ENCODE measurements at places on chromosomes 4 and X.

DNA sequence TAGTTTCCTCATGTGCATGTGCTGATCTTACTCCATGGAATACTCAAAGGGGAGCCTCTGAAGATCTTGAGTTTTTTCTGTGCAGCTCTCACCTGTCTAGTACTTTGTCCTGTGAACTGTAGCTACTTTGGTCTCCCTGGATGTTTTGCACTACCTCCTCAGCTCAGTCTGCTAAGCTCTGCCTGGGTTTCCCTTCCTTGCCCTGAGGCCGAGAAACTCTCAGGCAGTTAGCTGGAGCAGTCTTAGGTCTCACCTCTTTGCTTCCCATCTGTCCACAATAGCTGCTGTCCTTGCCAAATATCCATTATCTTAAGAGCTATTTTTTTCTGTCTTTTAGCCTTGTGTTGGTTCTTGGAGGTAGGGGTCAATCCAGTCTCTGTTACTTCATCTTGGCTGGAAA, 11.6 kb downstream of the THAP6 start:
- no peak for DNase-seq

GRCh38 chr4:8053688-8054449, 104.7 kb downstream of the ABLIM2 start:
- DNase-seq = no peak

GRCh38 chrX:41824551-41824950, 98.8 kb downstream of the CASK start:
- no peak for DNase-seq

- DNase-seq = no peak
Observed at GRCh38 chr4:102593147-102593546, 92.0 kb downstream of the NFKB1 start.

DNA sequence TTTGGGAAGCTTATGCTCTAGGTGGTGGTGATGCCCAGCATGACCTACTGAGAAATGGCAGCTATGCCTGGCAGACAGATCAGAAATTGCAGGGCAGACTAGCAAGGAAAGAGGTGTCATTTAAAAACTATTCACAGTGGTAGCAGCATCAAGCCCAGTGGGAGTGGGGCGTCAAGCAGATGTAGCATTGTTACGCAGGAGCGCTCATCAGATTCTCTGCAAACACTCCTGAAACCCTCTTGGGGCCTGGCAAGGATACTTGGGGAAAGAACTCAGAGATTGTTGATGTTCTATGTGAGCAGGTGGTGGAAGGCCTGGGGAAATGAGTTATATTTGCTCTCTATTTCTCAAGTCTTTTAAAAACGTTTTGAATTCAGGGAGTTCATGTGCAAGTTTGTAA, 437.6 kb downstream of the RAPGEF2 start:
- DNase-seq = no peak

Data from epithelial cell of prostate (primary cell).